CD4-positive, alpha-beta T cell treated with Interleukin-17A for 4 hours (primary cell): ENCODE measurements at places on chromosomes 16 and 17.
A peak's percentile ranks its signal among the peaks of the same experiment; 100 is the strongest.

- DNase-seq: no peak
Measured at GRCh38 chr16:53415504-53415903, 18.8 kb upstream of the RBL2 start.

GRCh38 chr17:32335687-32336086 is 6.3 kb downstream of the C17orf75 start:
- DNase-seq: no peak

DNA sequence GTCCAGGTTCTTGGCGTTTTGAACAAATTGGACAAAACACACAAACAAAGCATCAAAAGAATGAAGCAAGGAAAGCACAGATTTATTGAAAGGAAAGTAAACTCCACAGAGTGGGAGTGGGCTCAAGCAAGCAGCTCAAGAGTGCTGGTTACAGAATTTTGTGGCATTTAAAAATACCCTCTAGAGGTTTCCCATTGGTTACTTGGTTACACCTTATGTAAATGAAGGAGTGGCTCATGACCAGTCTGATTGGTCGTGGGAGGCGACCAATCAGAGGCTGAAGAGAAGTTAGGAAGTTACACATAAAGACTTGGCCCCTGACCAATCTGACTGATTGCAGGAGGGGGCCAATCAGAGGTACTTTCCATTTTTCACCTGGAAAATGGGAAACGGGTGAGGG is 1373.8 kb upstream of the GOT2 start:
- DNase-seq: no peak

DNA sequence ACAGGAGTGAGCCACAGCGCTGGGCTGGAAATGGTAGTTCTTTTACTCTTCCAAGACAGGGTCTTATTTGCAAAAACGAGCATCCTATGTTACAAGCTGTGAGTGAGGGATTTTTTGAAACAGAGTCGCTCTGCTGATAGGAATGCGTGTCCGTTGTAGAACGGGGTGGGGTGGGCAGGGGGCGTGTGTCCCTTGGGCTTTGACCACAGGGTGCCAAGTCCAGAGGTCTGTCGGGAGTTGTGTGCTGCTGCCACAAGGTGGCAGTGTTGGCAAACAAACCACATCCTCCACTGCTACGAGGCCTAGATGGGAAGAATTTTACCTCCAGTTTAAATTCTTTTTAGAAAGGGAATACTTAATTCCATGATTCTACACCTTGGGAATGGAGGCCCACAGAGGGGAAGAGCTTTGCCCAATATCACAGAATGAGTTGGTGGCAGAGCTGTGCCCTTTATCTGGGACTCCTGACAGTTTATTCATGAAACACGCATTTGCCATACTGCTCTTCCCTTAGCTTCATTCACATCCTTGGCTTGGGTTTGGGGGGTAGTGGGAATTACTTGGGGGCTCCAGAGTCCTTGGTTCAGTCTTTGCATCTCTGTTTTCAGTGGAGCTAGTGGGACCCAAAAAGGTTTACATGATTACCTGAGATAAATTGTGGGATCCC is 30.6 kb upstream of the ETV4 start:
- peak; percentile 76 for DNase-seq

DNA sequence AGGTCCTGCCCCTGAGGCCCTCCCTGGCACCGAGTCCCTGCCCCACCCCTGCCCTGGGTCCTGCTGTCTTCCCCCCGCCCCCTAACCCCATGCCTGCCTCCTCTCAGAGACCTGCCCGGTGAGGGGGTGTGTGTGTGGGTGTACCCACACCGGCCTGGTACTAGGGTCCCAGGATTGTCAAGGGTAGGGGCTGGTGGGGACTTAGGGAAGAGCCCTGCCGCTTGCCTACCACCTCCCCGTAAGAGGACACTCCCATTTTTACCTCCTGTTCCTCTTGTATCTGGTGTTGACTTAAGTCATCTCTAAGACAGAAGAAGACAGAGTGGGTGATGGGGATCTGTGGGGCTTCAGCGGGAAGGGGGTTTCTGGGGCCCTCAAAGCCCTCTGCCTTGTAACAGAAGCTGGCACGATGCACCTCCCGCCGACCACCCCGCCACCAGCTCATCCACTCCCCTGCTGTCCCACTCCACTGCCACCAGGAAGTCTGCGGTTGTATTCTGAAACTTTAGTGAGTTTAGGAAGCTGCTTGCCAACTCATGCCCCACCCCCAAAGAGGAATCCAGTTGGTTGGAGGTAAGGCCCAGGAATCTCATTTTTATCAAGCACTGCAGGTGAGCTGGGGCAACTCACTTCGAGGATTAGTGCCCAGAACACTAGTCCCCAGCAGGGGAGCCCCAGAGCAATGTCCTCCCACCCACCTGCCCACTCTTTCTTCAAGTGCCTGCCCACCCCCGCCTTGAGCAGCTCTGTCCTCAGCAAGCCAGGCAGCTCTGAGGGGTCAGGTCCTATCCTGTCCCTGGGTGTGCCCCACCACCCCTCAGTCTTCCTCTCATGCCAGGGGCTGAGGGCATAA is 5.6 kb downstream of the SPATA32 start:
- no peak for DNase-seq

GRCh38 chr17:9538626-9539025 is 37.0 kb downstream of the STX8 start:
- DNase-seq: no peak

DNA sequence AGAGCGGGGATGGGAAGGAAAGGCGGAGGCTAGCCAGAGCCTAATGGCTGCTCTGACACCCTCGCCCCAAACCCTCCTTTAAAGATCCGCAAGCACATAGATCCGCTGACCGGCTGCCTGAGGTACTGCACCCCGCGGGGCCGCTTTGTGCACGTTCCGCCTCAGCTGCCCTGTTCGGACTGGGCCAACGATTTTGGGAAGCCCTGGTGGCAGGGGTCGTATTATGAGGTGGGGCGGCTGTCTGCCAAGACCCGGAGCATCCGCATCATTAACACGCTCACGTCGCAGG is 663 bp downstream of the CYB5D1 start:
- DNase-seq: no peak

DNA sequence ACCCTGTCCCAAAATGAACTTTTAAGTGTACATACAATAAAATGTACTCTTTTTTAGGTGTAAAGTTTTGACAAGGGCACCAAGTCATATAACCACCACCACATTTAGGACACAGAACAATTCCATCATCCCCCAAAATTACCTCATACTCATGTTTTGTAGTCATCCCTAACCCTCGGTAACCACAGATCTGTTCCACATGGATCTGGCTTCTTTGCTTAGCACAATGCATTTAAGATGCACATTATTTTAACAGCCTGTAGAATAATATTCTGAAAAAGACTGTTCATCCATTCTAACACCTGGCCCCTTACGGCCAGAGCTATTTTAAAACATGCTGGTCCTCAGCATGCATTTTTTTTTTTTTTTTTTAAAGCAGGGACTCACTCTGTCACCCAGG is 25.2 kb upstream of the CFAP20 start:
- no peak for DNase-seq

DNA sequence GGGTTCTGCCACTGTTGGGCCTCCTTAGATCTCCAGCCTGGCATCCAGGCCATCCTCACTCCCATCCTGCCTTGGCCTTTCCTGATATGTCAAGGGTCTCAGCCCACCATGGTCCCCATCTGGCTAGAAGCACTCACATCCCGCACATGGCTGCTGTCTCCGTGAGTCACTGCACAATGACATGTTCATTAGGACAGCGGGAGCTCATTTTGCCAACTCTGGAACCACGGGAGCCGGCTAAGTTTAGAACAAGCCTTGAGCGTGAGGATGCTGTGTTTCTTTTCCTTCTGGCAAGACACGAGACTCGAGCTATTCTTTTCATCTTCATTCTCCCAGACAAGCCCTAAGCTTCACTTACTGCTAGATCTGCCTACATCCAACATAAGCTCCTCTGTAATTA is 65.7 kb upstream of the KSR1 start:
- no peak for DNase-seq

GRCh38 chr17:38874505-38875400 is 4.9 kb downstream of the LASP1 start:
- no peak for DNase-seq

DNA sequence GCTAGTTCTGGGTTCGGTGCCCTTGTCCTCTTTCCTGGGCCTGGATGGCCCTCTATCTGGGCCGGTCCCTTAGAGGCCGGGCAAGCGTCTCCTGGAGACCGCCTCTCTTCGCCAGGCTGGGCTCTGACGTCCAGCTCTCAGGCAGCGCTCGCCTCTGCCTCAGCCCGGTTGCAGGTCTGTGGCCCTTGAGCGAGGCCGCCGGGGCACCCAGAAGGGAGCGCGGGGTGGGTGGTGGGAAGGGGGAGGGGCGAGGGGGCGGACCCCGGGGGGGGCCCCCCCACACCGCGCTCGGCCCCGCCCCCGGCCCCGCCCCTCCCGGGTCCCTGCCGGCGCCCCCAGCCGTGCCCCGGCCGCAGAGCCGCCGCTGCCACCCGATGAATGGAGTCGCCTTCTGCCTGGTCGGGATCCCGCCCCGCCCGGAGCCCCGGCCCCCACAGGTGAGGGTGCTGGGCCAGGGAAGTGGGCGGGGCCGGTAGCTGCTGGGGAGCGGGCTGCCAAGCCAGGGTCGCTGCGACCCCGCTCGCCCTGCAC is at the start of gene ARHGAP23:
ARHGAP23 (plus strand) TSS at position 353 of the 531 bp plus-strand sequence; CDS start at position 375, 22 bp downstream.
- peak; percentile 70 for DNase-seq

- DNase-seq: no peak
Measured at GRCh38 chr16:4184038-4184702, 57.7 kb downstream of the SRL start.

GRCh38 chr16:12255919-12256665 is 279.6 kb downstream of the SNX29 start:
- DNase-seq: no peak

DNA sequence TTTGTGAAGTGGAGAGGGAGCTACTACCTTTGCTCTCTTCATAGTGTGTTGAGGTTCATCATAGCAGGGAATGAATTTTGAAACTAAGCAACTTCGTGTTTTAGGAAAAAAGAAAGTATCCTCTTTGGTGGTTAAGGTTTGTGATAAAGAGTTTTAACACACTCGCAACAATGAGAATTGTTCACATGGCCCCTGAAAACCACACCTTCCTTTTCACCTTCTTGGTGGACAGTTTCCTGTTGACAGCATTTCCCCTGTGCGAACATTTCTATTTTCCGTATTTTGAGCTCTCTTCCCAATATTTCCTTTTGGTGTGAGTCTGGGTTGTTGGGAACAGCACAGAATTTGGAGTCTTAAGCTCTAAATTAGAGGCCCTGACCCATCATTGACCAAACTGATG is 3.8 kb downstream of the OR4D2 start:
- DNase-seq: peak; percentile 14

DNA sequence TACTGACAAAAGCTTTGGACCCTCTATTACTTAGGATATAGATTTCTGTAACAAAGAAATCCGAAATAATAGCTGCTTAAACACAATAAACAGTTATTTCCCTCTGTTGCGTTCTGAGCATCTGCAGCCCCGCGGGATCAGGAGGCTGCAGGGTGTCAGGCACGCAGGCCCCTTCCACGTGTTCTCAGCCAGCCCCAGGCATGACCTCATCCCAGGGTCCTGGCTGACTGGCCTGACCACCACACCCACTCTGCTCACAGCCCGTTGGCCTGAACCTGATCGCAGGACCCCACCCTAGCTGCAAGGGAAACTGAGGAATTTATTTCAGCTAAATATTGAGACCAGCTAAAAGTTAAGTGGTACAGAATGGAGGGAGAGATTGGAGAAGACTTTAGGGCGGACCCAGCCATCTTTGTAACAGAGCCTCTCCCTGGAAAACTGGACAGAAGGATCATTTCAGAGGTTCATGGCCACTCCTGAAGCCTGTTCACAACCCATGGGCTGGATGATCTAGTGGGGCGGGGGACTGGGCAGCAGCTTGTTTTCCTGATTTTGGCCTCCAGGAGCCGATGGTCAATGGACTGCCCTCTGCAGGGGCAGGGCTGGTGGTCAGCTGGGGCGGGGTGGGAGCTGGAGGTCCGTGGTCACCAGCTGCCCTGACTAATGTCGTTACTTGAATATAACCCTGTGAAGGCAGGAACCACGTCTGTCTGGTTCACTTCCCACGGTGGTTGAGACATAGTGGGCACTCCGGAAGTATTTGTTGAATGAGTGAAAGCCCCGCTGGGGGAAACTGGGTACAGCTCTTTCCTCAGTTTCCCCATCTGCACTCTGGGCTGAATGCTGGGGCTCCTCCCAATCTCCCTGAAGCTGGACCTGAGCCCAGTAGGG is 10.9 kb downstream of the CETP start:
- no peak for DNase-seq

DNA sequence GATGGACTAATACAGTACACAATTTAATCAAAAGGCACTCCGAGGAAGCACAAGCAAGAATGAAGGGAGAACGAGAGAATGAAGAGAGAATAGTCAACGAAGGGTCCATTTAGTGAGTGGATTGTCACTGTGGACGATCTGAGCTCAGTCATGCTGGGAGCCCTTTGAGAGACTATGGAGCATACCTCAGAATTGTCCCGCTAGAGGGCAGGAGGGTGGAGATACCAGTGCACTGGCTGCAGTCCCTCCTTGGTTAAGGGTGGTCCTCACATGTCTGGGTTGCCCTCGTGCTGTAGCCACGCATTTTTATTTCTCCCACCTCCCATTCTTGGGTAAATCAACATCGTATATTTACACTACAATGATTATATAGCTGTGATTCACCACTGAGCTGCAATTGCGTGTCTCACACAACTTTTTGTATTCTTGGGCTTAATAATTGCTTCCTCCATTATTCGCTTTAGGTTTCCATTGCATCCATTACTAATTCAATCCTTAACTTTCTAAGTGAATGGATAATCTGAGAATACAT is 33.2 kb upstream of the FAM20A start:
- DNase-seq: no peak

DNA sequence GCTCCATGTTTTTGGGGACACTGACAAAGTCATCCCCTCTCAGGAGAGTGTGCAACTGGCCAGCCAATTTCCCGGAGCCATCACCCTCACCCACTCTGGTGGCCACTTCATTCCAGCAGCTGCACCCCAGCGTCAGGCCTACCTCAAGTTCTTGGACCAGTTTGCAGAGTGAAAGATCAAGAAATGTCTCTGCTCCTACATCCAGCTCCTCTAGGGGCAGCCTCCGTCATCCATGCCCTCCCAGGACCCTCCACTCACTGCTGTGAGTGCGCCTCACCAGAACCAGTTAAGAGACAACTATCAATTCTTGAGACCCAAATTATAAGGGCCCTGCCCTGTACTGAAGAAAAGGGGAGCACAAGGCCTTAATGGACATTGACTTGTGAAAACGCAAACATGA is 1.1 kb downstream of the OVCA2 start:
- DNase-seq: no peak

- DNase-seq: peak; percentile 10
Measured at GRCh38 chr17:60766778-60767190, 89.1 kb downstream of the BCAS3 start.

- peak; percentile 83 for DNase-seq
Measured at GRCh38 chr17:32609085-32609484, 122.3 kb downstream of the CDK5R1 start.
